ENCODE measurements at places on chromosomes 1 and 21.

DNA sequence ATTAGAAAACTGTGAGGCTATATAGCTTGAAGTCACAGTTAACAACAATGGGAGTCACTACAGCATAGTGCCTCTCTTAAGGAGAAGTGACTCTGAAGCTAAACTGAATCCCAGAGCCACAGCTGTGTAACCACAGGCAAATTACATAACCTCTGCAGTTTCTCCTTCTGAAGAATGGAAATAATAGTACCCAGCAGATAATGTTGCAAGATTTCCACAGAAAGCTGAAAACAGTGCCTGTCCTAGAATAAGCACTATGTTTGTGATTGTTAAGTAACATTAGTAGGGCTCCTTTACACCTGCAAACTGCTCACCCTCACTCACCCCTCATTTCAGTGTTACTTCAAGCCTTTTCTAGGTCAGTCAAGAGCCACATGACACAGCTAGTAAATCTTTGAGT, 886.7 kb downstream of the PLA2G4A start:
- DNase-seq: no peak

DNA sequence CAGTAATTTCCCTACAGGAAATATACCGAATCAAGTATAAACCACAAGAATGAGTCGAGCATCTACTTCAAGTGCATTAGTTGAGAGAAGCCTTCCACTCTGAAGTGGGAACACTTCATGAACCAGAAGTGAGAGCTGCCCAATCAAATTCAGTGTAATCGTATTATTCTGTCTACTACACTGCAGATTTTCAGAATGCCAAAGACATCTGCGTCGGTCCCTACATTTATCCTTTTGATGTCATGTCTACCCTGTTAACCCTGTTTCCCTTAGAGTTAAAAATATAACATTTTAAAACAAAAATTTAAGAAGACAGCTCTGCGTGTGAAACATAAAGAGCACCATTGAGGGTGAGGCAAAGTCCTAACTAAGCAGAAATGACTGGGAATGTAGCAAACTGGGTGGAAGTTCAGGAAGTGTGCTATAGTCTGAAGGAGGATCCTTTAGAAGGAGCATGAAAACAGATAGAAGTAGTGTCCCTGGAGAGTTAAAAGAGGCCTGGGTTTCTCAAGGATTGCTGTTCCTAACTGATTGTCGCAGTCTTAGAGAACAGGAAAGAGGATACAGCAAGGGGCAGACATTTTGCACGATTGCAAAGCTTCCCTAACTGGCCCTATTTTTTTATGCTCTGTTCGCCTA, 291.2 kb downstream of the PTPRC start:
- DNase-seq: no peak

DNA sequence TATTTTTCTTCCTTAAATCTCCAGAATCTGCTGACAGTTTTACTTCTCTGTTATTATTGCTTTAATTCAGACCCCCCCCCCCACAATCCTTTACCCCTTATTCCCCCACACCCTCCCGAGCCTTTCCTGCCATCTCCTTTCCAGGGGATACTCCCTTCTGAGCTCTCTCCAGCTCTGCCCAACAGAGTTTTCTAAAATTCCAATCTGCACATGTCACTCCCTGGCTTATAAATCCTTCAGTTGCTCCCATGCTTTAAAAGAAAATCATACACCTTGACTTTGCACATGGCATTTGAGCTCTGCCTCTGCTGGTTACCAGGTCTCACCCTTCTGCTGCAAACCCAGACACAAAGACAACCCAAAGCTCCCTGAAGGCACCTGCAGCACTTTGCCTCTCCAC, 11.7 kb upstream of the EPS8L3 start:
- no peak for DNase-seq

DNA sequence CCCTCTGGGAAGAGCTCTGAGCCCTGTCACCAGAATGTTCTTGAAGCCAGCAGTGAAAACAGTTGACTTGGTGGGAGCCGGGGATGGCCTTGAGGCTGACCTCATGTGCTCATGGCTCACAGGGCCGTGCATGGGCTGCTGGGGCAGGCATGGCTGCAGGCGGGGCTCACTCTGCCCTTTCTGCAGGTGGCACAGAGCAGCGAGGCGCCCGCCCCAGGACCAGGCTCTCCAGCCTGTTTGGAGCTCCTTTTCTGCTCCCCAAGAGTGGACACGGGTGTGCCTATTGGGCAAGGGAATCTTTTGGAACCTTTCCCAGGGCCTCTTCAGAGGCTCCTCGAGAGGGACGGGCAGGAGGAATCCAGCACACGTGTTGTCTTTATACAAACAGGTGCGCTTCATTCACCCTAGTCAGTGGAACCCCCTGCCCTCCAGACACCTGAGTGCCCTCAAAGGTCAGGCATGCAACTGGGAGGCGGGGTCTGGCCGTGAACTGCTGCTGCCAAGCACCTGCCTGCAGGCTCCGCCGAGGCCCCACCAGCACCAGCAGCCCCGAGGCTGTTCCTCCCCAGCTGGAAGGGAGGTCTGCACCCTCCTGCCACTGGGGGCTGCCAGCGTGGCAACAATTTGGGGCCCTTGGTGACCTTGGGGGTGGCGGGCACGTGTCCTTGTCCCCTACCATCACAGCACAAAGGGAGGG, 2.6 kb upstream of the TTC34 start:
- DNase-seq: no peak

DNA sequence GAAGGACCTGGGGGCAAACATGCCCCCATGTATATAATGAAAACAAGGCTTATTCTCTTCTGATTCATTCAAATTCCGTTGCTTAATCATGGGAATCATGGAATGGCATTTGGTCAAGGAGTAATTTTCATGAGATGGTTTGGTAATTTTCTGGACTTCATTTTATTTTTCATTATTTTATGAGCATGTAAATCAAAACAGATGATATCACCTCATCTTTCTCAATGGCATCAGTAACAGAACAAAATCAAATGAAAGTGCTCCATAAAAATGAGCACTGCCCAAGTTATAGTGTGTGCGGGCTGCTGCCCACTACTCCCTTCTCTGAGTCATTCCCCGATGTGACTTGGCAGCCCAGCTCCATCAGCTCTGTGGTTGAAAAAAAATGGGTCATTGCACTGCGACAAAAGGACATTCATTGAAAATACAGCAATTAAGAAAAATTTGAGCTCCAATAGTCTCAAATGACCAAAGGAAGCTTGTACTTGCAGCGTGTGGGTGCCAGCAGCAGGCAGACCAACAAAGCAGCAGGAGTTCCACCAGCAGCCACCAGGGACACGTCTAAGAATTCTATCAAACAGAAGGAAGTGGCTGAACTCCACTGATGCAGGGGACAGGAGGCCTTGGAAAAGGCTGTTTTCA, 84.3 kb upstream of the VAV3 start:
- DNase-seq: no peak

DNA sequence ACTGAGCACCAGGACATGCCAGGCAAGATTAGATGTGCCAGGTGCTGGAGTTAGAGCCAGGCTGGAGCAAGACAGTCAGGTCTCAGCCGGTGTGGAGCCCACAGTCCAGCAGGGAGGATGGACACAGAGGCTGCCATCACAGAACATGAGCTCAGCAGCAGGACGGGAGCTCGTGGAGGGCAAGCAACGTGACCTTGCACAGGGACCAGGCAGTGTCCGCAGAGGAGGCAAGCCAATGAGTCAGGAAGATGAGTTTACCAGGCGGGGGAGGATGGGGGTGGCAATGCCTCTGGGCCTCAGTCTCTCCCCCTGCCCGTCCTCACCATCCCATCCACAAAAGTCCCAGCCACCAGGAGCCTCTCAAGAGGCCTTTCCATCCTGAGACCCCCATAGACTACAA, 20.7 kb upstream of the ZC3H12A start:
- no peak for DNase-seq

- DNase-seq: no peak
Measured at GRCh38 chr1:59751004-59751395, 63.7 kb upstream of the HOOK1 start.

- DNase-seq: peak; percentile 8
Measured at GRCh38 chr1:236534151-236534651, 10.4 kb downstream of the LGALS8 start.

DNA sequence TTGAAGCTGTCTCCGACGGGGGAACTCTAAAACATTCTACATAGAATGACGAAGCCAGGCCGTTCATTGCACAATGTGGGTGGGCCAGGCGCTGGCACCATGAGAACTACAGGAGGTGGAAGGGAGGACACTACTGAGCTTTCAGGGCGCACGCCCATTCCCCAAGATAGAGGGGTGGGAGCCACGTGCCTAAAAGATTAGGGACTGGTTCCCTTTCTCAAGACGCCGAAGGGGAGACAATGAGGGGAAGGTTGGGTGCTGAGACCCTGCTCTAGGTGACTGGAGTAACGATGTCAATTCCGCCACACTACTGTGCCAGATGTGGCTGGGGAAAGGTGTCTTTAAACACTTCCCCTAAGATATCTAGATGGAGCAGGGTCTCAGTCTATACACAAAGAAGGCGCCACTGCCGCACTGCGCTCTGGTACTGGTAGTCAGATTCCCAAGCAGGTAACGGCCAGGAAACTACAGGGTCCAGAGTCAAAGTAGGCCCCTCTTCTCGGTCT, 782 bp downstream of the CSDE1 start:
- DNase-seq: no peak

- DNase-seq: no peak
Measured at GRCh38 chr1:231037585-231038517, 2.2 kb downstream of the FAM89A start.

DNA sequence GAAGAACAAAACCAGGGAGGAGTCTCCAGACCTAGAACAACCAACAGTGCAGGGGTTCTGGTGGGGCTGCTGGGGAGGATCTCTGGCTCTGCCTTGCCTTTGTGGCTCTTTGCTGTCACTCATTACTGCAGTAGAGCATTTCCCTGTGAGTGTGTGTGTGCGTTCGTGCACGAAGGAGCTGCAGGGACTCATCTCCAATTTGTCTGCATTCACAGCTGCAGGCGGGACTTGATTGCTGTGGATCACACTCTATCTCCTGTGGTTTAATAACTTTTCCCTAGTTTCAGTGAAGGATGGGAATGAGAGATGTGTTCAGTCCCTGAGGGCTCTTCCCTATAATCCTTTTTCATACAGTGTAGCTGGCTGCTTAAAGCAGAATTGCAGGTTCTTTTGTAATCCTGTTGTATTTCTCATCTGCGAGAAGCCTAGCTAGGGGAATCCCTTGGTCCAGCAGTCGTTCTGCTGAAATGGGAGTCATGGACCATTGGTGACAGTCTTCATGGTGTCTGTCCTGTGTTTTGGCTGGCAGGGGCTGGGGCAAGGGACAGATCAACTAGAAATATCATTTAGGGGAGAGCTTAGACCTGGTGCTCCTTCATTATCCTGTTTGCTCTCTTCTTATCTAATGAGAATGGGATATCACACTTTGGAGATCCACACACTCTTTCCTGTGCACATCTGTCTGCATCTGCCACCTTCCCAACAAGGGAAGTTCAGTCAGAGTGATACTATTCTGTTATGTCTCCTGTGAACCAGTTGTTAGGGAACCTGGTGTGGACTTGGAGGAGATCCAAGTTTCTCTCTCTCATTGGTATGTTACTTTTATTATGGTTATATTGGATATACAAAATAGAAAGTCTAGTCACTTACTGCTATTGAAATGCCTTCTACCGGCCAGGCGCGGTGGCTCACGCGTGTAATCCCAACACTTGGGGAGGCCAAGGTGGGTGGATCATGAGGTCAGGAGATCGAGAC, 3.0 kb downstream of the PCP4L1 start:
- DNase-seq: no peak

DNA sequence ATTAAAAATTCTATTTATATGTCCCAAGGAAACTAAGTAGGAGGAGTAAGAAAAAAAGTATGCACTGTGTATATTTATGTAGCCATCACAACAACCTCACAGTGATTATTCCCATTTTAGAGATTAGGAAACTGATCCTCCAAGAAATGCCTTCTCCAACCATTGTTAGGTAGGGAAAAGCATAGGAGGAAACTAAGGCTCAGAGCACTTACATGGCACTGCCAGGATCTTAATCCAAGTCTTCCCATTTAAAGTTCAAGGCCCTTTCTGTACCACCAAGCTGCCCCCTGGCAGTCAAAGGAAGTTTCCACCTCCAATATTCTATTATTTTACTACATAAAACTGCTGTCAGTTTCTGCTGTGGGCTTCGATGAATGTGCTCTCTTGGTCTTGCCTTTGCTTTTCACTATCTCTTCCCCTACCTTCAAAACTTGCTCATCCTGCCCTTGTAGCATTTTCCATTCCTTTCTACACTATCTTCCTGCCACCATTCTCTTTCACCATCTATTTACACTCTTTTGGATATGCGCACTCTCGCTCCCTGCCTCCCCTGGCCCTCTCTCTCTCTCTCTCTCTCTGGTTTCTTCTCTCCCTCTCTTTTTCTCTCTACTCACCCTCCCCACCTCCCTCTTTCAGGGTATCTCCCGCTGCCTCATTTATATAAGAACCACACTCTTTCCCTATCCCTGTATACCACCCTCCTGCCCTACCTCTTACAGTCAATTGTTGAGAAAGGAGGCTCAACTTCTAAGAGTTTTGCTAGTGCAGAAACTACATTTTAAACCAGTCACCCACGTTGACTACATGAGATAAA, 34.0 kb downstream of the PUM1 start:
- no peak for DNase-seq

DNA sequence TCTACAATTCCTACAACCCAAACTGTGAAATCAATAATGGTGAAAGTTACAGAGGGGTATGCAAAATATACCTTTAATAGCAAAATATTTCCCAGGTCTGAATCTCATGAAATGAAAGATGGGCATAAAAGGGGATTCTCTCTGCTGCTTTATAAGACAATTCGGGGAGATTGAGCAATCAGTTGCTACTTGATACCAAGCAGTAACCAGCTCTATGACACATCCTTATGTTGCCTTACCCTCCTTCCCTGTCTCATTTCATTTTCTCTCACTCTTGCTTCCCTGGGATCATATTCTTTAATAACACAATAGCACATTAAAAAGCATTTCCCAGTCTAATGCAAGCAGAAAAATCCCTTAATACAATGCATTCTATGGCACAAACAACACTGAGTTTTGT, 29.0 kb downstream of the ZSWIM5 start:
- DNase-seq: no peak

DNA sequence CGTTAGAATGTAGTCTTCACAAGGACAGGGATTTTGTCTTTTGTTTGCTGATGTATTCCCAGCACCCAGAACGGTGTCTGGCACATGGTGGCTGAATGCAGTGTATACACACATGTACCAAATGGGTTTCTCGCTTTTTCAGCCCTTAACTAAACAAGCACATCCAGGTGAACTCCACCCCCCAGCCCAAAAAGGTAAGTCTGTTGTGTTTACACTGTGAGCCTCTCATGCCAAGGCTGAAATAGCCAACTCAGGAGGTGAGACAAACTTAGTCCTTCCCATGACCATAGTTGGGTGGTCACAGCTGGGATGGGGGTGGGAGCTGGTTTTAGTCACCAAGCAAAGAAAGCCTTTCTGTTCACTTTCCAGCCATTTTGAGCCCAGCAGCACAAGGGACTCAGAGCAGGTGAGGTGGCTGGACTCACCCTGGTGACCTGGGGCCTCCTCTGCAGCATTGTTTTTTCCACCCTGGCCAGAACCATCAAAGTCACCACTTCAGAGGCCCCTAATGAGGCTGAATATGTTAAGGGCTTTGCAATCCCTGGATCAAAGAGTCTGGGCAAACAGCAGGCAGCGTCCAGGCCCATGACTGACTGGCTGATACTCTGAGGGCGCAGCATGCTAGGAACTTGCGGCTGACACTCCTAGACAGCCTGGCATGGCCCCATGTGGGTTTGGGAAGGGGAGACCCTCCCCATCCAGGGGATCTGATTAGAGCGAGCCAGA, 8.7 kb downstream of the TENT5B start:
- DNase-seq: no peak

- DNase-seq: no peak
Measured at GRCh38 chr1:200034761-200035396, 7.4 kb downstream of the NR5A2 start.

- DNase-seq: no peak
Measured at GRCh38 chr1:228270032-228270431, 62.2 kb downstream of the OBSCN start.

Data from activated CD4-positive, CD25-positive, alpha-beta regulatory T cell (primary cell).